ENCODE measurements at places on chromosomes 11 and 22.

DNA sequence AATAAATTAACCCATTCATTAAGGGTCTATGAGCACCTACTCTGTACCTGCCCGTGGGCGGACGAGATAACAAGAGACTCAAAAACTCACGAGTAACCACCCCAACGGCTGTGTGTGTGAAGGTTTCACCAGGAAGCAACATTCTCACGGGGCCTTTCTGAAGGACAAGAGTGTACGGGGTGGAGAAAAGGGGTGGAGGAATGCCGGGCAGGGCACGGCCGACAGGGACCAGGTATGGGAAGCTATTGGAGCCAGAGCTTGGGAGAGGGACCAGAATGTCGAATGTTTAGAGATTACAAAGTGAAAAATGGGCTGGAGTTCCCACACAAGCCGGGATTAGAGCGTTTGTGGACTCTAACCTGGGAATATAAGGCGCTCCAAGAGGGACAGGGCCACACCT is 1.6 kb downstream of the KMT5B start:
- DNase-seq = no peak

- DNase-seq = no peak
Observed at GRCh38 chr22:50302564-50302963, 4.9 kb downstream of the PLXNB2 start.

GRCh38 chr11:3155691-3156258 is 9.3 kb downstream of the OSBPL5 start:
- no peak for DNase-seq

GRCh38 chr11:2483426-2483825 is 38.6 kb downstream of the KCNQ1 start:
- DNase-seq = no peak

GRCh38 chr22:44395118-44396005 is 82.6 kb upstream of the SHISAL1 start:
- DNase-seq = no peak

DNA sequence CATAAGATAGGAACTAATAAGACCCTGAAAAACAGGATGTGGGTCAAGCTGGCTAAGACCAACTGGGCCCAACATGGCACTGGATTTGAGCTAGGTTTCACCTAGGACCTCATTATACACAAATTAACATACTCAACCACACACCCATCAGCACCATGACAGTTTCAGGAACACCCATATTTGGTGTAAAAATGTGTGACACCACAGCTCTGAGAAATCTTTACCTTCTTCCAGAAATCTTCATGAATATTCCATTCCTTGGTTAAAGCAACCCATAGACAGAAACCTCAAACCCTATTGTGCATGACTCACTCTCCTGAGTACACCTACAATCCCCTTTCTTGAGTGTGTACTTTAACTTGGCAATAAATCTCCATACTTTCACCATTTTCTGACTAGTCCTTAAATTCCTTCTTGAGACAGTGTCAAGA is 378.8 kb downstream of the DYNC2H1 start:
- no peak for DNase-seq

GRCh38 chr11:19460718-19461405 is 220.1 kb upstream of the E2F8 start:
- DNase-seq = no peak

DNA sequence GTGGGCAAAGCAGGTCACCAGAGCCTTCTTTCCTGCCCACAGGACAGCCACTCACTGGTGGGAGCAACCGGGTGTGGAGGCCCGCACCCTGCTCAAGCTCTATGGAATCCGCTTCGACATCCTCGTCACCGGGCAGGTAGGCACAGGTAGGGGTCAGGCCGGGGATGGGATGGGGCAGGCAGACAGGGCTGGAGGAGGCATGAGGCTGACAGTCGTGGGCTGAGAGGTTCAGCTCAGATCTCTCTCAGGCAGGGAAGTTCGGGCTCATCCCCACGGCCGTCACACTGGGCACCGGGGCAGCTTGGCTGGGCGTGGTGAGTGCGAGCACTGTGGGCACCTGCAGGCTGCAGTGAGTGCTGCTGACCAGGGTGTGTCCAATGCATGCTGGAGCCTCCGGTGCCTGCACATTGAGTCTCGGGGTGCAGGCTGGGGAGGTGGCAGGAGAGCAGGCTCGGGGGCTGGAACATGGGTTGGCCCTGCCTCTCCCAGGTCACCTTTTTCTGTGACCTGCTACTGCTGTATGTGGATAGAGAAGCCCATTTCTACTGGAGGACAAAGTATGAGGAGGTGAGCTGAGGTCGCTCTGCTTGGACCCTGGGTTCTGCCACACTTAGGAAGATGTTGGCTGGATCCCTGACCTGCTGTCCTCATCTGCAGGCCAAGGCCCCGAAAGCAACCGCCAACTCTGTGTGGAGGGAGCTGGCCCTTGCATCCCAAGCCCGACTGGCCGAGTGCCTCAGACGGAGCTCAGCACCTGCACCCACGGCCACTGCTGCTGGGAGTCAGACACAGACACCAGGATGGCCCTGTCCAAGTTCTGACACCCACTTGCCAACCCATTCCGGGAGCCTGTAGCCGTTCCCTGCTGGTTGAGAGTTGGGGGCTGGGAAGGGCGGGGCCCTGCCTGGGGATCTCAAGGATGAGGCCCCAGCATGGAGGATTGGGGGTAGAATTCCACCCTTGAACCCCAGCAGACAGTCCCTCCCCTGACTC is 6.3 kb downstream of the SLC7A4 start:
- DNase-seq = no peak

DNA sequence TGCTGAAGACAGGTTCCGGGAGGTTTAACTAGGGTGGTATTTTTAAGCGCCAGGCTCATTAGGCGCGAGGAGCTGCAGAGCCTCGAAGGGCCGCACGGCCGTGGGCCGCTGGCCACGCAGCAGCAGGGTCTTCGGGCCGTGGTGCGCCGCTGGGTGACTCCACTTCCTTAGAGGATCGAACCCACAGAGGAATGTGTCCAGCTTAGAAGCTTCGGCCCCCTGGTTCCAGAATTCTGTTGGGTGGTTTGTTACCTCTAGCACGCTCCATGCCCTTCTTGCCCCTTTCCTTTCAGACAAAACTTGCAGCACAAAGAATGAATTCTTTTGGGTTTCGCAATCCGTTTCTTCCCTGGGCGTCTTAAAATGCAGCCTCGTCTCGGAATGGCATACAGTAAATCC is 773 bp upstream of the PATL1 start:
- no peak for DNase-seq

DNA sequence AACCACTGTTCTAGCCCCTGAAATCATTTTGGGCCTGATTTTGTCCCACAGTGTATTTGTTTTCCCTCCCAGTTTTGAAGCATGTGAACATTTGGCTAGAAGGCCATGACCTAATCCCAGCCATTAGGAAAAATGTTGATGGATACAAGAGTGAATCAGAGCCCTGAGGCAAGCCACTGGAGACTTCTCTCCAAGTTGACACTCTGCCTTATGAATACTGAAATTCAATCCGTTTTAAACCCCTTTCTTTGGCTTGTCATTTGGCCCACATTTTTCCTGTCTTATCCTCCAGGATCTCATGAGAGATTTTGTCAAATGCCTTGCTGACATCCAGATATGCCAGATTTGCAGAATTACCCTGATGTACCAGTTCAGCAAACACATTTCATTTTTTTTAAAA is 158.8 kb downstream of the FAT3 start:
- DNase-seq = no peak

- no peak for DNase-seq
Observed at GRCh38 chr11:44469412-44469811, 96.1 kb upstream of the CD82 start.

DNA sequence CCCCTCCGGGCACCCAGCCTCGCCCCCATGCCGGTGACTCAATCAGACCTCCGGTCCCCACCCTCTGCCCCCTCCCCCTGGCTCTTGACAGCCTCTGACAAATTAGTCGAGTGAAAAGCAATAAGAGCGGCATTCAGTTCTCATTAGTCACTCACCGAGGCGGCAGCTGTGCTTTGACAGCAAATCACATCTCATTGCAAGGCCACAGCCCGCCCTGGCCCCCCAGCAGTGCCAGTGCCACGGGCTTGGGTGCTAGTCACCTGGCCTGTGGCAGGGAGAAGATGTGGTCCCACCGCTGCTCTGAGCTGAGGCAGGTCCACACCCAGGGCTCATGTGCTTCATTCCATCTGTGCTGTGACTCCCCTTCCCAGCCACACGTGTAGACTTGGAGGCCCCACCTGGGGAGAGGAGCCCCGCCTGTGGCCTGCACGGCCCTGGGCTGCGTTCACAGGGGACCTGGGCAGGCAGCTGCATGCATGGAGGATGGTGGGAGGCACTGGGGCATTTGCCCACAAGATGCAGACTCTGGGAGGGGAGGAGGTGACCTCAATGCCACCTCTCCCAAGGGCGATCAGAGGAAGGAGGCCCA is 7.4 kb upstream of the TH start:
- DNase-seq = no peak

DNA sequence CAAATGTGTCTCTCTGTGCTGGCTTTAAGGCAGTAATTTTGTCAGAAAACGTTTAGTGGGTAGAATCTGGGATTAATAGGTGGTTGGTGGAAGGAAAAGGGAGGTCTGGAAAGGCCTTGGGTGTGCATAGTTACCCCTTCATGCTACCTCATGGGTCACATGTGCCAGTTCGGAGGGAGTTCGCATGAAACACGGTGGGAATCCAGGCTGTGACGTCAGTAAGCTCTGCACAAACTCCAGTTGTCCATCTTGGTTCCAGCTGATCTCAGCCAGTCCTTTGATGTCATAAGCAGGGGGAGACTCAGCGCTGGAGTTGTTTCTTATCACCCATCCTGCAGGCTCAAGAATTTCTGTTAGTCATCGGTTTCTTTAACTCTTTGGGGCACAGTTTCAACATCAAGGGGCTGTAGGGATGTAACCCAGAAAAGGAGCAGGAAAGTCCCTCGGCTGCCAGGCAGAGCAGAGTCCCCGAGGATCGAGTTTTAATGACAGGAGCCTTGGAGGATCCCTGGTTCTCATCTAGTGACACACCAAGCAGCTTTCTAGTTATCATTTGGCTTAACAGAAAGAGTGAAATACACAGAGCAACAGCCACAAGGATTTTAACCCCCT is 28.9 kb downstream of the MOV10L1 start:
- DNase-seq = no peak

DNA sequence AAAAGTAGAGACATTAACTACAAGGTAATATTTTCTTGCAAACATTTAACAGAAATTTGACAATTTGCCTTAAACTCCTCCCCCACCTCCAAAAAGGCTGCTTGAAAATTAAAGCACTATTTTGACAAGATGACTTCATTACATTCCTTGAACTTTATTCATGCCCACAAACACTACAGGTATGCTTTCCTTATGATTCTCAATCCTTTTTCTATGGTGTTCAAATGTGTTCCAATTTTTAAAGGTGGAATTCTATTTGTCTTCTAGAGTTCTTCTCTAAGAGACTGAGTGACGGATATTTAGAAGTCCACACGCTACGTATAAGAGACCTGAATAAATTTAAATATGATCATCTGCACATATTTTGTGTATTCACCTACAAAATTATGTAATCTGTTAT is 69.4 kb downstream of the MRTFA start:
- no peak for DNase-seq

DNA sequence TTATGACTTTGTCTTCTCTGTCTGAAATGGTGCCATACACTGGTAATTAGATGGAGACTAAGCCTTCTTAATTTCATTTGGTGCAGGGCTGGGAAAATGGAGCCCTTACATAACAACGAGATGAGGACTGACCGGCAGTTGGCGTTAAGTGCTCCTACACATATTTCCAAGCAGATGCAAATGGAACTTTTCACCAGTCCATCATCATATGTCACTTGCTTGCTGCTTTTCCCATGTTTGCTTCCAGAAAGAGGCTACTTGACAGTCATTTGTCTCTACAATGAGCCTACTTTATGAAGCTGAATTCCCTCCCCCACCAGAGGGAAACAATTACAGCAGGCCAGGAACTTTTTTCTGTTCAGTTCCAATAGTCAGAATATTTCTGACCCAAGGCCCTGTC is 32.6 kb downstream of the SVIP start:
- DNase-seq = no peak
